Vagina (tissue), 2 donors: ENCODE measurements at places on chromosomes 12 and 14.
A peak's percentile ranks its signal among the peaks of the same experiment; 100 is the strongest.

DNA sequence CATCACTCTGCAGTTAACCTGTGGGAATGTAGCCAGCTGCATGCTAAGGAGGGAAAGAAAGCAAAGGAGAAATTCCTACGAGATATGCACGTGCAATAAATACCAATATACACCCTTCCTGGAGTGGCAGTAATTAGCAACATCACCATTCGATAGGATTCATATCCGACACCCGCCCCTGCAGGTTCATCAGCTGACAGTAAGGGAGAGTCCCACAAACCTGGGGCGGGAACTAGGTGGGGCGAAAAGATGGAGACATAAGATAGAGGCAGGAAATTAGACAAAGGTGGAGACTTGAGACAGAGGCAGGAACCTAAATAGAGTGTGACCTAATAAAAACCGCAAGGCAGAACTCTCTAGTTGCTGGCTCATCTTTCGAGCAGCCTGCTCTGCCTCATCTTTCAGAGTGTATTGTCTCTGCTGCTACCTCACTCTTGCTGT lies 51.6 kb downstream of the PLEKHG3 start:
- no peak for DNase-seq

- DNase-seq: no peak
These were observed 293.9 kb upstream of the PRKD1 start for GRCh38 chr14:30221546-30221945.

GRCh38 chr12:131773582-131774221 lies 54.5 kb upstream of the MMP17 start:
- no peak for DNase-seq

- DNase-seq: peak; percentile 67
These were observed 1.0 kb downstream of the CACNA2D4 start for GRCh38 chr12:1917172-1918070.

- DNase-seq: no peak
These were observed 16.4 kb upstream of the LRP10 start for GRCh38 chr14:22854963-22855724.
